ENCODE measurements at places on chromosomes 3 and 15.

DNA sequence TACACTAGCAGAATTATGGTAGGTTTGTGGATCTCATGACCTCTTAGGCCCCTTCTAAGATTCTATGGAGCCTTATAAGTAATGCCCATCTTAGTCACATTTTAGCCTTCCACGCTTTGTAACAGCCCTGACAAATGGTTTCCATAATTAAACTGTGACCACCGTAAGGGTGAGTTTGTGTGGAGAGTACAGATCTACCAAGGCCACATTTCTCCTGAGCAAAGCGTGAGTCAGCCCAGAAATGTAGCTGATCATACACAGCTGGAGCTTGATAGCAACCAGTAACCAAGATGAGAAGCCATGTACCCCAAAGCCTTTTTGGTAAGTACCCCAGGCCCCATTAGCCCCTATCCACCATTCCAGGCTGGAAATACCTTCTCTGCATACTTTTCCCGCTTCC, 31.7 kb downstream of the CHAC1 start:
- no peak for DNase-seq

DNA sequence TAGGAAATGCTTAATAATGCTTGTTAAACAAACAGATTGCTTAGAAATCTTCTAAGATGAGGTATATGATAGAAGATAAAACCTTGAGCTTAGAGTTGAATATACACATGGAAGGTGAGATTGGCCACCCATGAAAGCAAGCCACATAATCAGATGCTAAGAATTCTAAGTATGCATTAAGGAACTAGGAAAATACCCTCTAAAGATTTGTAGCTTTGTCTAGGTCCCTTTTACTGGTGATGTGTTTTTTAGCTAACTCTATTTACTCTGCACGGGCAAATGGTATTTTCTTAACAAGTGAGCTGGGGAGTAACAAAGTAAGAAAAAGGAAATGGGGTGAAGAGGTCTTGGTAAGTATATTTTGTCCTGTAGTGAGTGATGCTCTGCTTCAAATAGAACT, 310.3 kb downstream of the OXSM start:
- no peak for DNase-seq

DNA sequence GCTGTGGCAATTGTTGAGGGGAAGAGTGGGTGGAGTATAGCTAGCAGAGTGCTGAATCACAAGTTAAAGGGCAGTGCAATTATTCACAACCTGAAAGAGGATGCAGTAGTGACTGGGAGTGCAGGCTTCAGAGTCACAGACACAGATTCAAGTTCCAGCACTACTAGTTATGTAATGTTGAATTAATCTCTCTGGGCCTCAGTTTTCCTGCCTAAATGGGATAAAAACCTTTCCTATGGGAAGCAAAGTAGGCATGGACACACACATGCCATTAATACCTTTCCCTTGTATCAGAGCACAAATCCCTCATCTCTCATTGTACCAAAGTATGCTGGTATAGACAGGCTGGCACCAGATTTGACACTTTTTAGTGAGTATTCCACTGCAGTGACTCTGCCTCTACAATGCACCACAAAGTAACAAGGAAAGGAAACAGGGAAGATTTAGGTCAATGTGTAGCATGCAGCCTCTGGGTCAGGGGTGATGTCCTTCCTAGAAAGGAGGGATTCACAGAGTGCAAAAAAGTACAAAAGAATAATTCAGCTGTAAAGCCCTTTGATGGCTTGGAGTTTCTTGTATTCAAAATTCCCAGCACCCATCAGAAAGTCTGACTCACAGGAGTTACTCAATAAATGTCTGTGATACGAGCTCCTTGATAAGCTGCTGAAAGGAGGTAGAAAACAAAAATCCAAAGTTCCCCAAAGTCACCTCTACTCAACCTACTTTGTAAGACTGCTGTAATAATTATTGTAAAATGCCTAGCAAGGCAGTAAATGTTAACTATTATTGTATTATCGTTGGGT, 507.5 kb upstream of the TGFBR2 start:
- no peak for DNase-seq

- no peak for DNase-seq
Observed at GRCh38 chr3:38652934-38653333, 3.4 kb upstream of the SCN5A start.

DNA sequence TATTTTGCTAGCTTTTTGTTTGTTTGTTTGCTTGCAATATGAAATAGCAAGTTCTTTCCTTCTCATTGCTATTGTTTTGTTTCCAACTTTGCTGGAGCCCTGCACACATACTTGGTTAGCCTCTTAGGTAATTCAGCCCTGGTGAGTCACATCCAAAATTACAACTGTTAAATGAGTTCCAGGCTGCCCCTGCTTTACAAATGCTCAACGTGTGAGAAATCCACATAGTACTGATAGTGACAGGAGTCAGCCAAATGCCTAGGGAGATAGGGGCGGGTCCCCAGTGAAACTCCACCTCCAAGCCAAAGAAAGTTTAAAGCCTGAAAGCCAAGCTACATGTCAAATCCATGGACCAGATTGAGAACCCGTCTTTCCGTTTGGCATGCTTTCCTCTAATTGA, 81.3 kb upstream of the RNF7 start:
- no peak for DNase-seq

GRCh38 chr15:61479613-61480012, 250.5 kb upstream of the RORA start:
- DNase-seq: no peak

GRCh38 chr15:92885224-92886041, 14.7 kb upstream of the CHD2 start:
- DNase-seq: no peak

DNA sequence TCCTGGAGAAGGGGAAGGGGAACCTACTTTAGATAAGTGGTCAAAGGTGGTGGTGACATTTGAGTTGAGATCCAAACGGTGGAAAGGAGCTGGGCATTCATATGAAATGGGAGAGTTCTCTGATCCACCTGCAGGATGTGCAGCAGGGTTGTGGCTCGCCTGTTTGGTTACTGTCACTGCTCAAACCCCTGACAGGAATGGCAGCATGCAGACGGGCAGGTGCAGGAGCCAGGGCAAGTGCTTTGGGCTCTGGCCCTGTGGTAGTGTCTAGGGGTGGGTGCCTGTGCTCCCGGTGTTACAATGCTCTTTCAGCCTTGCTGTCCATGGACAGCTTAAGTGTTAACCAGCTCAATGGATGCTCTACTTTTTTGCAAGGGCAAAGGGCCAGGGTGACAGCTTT, 18.5 kb downstream of the PAQR9 start:
- DNase-seq: no peak

DNA sequence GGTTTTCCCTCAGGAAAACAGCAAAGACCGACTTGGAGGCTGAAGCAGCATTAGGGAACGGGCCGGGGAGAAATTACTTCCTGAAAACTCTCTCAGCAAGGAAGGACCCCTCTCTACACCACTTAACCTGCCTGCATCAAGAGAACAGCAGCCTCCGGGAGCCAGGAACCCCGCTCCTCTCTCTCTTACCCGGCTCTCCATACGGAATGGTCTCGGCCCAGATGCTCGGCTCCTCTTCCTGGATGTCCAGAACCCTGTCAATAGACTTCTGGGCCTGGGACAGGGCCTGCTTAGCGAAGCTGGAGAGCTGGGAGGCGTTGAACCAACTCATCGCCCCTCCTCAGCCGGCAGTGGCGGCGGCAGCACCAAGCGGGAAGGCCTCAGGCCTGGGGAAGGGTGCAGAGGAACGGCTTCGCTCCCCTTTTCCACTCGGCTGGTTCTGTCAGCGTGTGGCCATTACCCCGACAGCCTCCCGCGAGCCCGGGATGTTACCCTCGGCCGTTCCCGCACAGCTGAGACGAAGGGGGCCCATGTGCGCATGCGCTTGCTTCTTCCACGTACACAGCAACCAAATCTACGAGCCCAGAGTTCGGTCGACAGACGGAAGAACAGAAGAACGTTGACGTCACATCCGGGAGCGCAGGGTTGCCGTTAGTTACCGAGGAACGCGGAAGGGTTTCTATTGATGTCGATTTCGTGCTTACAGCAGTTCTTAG, at the start of gene TMF1:
Gene TMF1 (minus strand): TSS at position 578 of the 716 bp plus-strand sequence. CDS start 247 bp downstream, at position 331.
- peak; percentile 96 for DNase-seq

GRCh38 chr3:159059395-159059794, 257.5 kb downstream of the MFSD1 start:
- DNase-seq: no peak

DNA sequence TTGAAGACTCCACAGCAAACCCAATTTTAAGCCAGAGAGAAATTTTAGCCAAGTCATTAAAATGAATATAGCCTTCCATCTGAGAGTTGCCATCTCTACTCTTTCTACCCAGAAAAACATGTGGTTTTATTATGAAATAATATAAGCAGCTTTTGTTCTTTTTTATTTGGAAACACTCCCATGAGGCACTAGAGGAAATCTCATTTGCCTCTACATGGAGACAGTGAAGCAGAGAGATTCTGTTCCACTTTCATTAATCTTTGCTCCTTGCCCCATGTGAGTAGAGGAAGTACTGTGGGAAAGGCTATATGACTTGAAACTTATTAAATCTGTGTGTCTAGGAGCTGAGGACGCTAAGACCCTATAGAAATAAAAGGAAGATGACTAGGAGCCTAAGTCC, 111.1 kb downstream of the P3H2 start:
- DNase-seq: no peak

DNA sequence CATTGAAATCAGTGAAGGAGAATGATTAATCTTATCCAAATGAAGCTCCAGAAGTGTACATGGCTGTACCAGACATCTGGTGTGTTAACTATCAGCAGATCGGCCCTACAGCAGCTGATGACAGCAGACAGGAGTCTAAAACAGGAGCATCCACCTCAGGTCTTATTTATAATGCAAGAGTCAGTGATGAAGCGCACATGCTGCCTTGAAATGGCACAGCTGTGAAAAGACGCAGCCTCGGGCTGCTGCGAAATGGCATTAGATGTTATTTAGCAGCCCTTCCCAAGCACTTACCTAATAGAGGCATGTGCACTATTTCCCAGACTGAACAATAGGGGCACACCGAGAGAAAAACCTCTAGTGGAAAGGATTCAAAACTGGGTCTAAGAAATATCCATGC, 472.3 kb upstream of the CBLB start:
- no peak for DNase-seq

DNA sequence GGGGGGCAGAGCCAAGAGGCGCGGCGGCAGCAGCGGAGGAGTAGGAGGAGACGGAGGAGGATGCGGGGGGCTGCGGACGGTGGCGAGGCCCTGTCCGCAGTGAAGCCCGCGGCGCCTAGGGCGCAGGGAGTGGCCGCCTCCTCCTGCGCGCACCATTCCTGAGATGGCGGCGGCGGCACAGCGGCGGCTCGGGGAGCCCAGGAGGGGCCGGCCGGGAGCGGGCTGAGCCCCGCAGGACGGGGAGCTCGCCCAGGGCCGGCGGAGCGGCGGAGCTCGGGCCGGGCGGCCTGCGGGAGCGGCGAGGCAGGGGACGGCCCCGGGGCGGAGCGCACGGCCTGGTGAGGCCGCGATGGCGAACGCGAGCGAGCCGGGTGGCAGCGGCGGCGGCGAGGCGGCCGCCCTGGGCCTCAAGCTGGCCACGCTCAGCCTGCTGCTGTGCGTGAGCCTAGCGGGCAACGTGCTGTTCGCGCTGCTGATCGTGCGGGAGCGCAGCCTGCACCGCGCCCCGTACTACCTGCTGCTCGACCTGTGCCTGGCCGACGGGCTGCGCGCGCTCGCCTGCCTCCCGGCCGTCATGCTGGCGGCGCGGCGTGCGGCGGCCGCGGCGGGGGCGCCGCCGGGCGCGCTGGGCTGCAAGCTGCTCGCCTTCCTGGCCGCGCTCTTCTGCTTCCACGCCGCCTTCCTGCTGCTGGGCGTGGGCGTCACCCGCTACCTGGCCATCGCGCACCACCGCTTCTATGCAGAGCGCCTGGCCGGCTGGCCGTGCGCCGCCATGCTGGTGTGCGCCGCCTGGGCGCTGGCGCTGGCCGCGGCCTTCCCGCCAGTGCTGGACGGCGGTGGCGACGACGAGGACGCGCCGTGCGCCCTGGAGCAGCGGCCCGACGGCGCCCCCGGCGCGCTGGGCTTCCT, at the start of gene GPR27:
Gene GPR27 (plus strand): TSS at position 155 of the 909 bp plus-strand sequence. CDS start 195 bp downstream, at position 350.
- DNase-seq: peak; percentile 23

GRCh38 chr15:70633103-70633831, 130.1 kb downstream of the UACA start:
- no peak for DNase-seq

DNA sequence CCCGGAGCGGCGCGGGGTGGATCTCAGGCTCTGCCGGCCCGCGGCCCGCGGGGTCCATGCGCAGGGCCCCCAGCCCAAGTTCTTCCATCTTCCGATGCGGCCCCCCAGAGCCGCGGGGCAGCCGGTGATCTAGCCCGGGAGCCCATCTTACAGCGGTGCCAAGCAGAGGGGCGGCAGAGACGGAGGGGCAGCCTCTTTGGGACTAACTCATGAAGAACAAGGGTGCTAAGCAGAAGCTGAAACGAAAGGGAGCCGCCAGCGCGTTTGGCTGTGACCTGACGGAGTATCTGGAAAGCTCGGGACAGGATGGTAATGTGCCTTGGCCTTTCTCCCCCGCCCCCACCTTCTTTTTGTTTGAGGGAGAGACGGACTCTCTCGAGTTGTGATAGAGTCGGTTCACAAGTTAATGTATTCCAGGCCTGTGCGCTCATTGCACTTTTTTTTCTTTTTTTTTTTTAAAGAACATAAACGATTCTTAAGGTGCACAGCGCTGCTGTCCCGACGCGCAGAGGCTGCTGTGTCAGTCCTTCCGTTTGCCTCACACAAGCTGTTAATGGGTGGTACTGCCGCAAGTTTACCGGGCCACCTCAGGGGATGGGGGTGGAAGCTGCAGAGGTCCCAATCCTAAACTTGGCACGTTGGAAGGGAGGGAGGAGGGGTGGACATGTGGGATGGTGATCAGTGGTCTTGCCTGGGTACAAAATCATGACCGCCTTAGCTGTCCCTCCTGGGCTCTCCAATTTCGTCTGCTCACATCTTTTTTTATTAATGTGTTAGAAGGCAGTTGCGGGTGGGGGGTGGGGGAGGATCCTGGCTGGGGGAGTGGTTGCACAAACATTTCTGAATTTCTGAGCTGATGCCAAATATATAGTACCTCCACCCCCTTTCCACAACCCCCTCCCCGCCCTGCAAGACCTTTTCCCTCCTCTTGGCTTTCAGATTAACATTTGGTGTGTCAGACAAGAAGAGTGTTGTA, 801 bp downstream of the ARHGAP31 start:
- peak; percentile 34 for DNase-seq

GRCh38 chr15:57568299-57568698, 23.4 kb upstream of the MYZAP start:
- DNase-seq: no peak

DNA sequence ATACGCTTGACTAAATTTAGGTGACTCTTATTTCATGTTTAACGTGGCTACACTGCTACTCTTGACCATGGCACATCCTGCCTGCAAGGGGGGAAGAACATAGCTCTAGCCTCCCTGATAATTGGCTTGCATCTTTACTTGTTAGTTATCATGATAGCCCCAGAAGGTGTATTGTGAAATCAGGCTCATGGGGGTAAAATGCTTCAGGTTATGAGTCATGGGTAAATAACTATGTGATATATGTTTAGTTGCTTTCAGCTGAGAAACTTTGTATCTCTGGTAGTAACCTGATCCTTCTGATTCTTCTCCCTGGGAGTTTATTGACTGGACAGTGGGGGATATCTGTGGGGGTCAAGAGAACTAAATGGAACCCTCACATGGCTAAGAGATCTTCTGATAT, 660.8 kb upstream of the UBE2E2 start:
- DNase-seq: no peak
